Metanephros (tissue), 2 donors: ENCODE measurements at places on chromosomes 7 and 10. TPM values are rescaled to one million over a fixed set of nuclear protein-coding genes. Genes with fewer than 3 reads are reported as not detected.

FGL2 gene
- 97.6 TPM for total RNA-seq

ADRB1 gene
- 0.53 TPM for total RNA-seq

VIPR2 gene
- 11.3 TPM for total RNA-seq

SPAM1 gene
- not detected for total RNA-seq

PPP1R9A gene
- 39.9 TPM for total RNA-seq

ERVW-1 gene
- not detected for total RNA-seq

MEOX2 gene
- total RNA-seq = 8.3 TPM

NPM3 gene
- 47.1 TPM for total RNA-seq

BLNK gene
- total RNA-seq = 25.1 TPM

THAP5 gene
- total RNA-seq = 28.8 TPM

AGAP6 gene
- total RNA-seq = 6.7 TPM

BEND7 gene
- total RNA-seq = 19.9 TPM

CHN2 gene
- total RNA-seq = 13.4 TPM

TMEM26 gene
- total RNA-seq = 6.6 TPM

SRRT gene
- 81.9 TPM for total RNA-seq

ENTPD1 gene
- 28.9 TPM for total RNA-seq

GDF2 gene
- total RNA-seq = not detected

ANAPC16 gene
- total RNA-seq = 105 TPM

MRC1 gene
- 16.8 TPM for total RNA-seq

INHBA gene
- 11.3 TPM for total RNA-seq

CTBP2 gene
- 98.8 TPM for total RNA-seq

IFIT1B gene
- total RNA-seq = 3.0 TPM

PRPS1L1 gene
- total RNA-seq = not detected

EN2 gene
- total RNA-seq = not detected

GPC2 gene
- 12.3 TPM for total RNA-seq

C10orf62 gene
- total RNA-seq = 2.3 TPM

ASZ1 gene
- total RNA-seq = not detected

NEUROD6 gene
- total RNA-seq = not detected

SFRP5 gene
- 0.58 TPM for total RNA-seq

FOXI2 gene
- 0.47 TPM for total RNA-seq

ITIH5 gene
- 23.5 TPM for total RNA-seq

CPA2 gene
- 0.18 TPM for total RNA-seq

TLX1 gene
- total RNA-seq = not detected

NPFFR1 gene
- total RNA-seq = 0.06 TPM

ZNF862 gene
- 22.2 TPM for total RNA-seq

MOGAT3 gene
- total RNA-seq = 1.8 TPM

COL13A1 gene
- 13.0 TPM for total RNA-seq

IGF2BP3 gene
- 43.4 TPM for total RNA-seq

RBP4 gene
- total RNA-seq = 4.0 TPM

STX1A gene
- total RNA-seq = 12.7 TPM

ANKRD61 gene
- total RNA-seq = not detected

ZNF138 gene
- total RNA-seq = 12.6 TPM
